Pulmonary artery endothelial cell (primary cell): ENCODE measurements at places on chromosomes 4 and X.
A peak's percentile ranks its signal among the peaks of the same experiment; 100 is the strongest.

DNA sequence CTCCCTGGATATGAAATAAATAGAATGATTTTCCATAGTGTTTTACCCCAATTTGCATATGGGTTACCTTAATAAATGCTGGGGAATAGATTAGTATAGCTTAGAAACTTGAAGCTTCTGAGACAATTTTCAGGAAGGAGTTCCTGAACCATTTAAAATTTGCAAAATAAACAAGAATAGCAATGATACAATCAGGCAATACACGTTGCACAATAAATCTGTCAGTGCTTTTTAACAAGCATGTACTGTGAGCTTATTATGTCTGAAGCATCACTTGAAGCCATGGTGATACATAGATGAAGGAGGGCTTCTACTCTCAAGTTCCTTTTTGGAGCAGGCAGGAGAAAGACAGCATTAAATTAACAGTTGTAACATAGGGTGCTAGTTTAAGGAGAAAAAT, 84.2 kb upstream of the WDFY3 start:
- DNase-seq: no peak

- no peak for DNase-seq
Observed at GRCh38 chr4:37890801-37891259, at the start of gene TBC1D1. Gene TBC1D1, plus strand, starts transcription at chr4:37891084. Its CDS starts 11,012 bp downstream, at chr4:37902096.

GRCh38 chr4:90030953-90031352, 96.2 kb upstream of the CCSER1 start:
- DNase-seq: no peak

DNA sequence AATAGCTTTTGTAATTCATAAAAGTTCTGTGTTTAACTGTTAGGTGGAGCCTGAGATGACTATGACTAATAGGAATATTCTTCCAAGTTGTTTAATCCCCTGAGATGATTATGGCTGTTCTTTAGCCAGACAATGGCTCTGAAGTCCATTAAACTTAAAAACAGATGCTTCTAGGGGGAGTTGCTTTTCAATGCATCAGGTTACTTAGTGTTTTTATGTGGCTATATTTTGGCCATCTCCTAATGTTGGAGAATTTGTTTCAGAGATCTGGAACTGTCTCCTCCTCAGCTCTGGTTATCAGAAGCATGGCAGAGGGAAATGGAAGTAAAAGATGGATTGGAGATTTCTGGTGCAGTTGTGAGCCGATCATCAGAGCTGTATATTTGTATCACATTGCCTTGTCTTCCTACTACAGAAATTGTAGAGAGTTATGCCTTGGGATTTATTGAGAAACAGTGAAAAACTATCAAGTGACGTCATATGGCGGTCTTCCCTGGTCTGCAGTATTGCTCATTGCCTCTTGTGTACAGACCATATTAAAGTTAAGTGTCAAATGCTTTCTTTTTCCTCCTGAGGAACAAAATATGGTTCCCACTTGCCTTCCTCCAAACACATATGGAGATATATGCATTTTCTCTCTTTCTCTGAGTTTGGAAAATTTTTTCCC, 29.8 kb downstream of the SGMS2 start:
- DNase-seq: no peak

GRCh38 chr4:159002950-159003349, 99.9 kb upstream of the RAPGEF2 start:
- peak; percentile 86 for DNase-seq

- DNase-seq: peak; percentile 88
Observed at GRCh38 chr4:6673660-6674499, 19.8 kb upstream of the S100P start.
